ENCODE measurements at places on chromosomes 7 and 10. TPM values are rescaled to one million over a fixed set of nuclear protein-coding genes. Genes with fewer than 3 reads are reported as not detected.

Gene FAM20C
- total RNA-seq: 58.4 TPM

Gene SPDYE8
- total RNA-seq: not detected

Gene RAPGEF5
- 0.37 TPM for total RNA-seq

Gene GPER1
- total RNA-seq: 8.5 TPM

Gene ECHDC3
- total RNA-seq: 2.9 TPM

Gene NOS3
- total RNA-seq: 3.9 TPM

Gene TMEM270
- total RNA-seq: not detected

Gene FKBP6
- not detected for total RNA-seq

Gene HTR5A
- total RNA-seq: not detected

Gene C10orf62
- not detected for total RNA-seq

Gene CYP3A4
- total RNA-seq: not detected

Gene RGR
- not detected for total RNA-seq

Gene HOXA5
- 6.5 TPM for total RNA-seq

Gene NUDT13
- 2.9 TPM for total RNA-seq

Gene ITPRID1
- not detected for total RNA-seq

Gene VWDE
- not detected for total RNA-seq

Data from subcutaneous preadipocyte (primary cell).